NCI-H1417 treated with DMSO at 0.1 percent for 48 hours (cell line): ENCODE measurements at places on chromosomes 5 and 9.

DNA sequence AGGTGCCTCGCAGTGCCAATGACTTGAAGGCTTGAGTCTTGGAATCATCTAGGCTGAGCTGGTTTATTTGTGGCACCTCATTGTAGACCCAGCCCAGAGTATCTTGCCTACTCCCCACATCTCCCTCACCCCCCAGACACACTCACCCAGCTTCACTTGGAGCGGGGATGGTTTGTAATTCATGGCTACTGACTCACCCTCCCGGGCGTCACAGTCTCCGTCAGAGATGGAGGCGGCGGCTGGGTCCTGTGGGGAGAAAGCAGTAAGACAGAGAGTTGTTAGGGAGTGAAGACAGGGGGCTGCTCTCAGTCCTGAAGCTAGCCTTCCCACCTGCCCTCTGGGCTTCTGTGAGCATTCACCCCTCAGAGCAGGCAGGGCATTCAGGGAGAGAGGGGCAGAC lies 29.0 kb upstream of the MYORG start:
- DNase-seq, result no peak

GRCh38 chr5:109412981-109413402 lies 3.2 kb upstream of the PJA2 start:
- DNase-seq, result no peak

DNA sequence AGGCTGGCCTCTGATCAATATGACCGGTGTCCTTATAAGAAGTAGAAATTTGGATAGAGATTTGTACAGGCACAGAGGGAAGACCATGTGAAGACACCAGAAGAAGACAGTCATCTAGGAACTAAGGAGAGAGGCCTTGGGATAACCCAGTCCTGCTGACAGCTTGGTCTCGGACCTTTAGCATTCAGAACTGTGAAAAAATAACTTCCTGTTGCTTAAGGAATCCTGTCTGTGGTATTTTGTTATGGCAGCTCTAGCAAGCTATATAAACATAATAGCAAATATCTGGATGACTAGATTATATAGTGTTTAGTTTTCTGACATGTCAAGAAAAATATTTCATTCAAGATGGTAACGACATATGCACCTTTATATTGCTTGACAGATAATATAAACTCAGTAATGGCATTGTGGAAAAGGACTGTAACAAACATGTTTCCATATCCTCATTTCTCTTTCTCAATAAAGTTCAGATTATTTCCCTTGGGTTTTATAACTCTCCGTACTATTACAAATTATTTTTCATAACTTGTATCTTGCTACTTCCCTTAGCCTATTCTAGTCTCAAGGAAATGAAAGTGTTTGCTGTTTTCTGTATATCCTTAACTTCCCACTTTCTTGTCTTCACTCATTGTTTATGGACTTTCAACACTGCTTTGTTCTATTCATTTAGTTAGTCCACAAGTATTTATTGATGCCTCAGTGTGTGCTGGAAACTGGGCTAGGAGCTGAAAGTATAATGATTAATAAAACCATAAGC lies 62.4 kb downstream of the KIAA1958 start:
- no peak for DNase-seq

GRCh38 chr5:58731641-58732040 lies 148.8 kb downstream of the RAB3C start:
- DNase-seq, result no peak

DNA sequence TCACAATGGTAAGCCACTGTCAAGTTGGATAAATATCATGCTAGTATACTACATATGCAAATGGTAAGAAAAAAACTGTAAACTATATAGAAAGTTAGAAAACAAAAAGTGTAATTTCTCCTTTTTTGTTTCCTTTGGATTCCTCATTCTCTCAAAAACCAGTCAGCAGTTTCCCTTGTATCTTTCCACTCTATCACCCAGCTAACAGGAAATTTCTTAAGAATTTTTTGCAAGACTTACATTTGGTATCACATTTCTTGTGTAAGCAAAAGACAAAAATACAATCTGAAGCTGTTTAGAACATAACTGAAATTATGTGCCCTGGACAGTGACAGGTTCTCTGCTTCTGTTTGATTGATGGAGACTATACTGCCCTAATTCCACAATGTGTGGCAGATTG lies 25.2 kb upstream of the MSH3 start:
- DNase-seq, result no peak

DNA sequence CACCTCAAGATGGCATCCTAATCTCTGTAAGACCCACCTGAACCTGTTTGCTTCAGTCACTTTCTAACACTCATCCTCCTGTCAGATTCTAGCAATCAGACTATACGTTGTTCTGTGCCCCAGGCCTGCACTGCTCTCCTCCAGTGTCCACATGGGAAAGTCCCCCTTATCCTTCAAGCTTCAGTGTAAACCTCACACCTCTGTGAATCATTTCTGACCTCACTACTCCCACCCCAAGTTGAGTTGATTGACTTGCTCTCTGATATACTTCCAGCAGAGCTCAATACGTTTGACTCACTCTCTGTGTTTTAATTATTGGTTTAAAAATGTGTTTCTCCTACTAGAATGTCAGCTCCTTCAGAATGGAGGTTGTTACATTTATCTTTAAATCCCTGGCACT lies 240.2 kb downstream of the FBXL17 start:
- DNase-seq, result no peak

- no peak for DNase-seq
Observed at GRCh38 chr5:76082772-76083554, at the start of gene SV2C. Gene SV2C, plus strand, starts transcription at chr5:76083383. Its CDS starts 48,368 bp downstream, at chr5:76131751.

DNA sequence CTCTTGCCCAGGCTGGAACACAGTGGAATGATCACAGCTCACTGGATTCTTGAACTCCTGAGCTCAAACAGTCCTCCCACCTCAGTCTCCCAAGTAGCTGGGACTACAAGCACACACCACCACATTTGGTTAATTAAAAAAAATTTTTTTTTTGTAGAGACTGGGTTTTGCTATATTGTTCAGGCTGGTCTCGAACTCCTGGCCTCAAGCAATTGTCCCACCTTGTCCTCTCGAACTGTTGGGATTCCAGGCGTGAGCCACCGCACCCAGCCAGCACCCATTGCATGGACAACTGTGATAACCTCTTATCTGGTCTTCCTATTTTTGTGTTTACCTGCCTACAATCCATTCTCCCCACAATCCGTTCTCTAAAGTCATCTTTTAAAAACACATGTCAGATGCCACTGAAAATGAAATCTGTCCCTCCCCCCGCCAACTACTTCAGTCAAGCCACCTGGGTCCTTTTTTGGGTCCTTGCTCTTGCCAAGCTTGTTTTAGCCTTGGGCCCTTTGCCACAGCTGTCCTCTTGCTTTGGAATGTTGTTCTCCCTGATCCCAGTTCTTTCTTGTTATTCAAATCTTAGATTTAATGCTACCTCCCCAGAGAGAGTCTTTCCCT lies 250.5 kb downstream of the PIK3R1 start:
- DNase-seq, result no peak

DNA sequence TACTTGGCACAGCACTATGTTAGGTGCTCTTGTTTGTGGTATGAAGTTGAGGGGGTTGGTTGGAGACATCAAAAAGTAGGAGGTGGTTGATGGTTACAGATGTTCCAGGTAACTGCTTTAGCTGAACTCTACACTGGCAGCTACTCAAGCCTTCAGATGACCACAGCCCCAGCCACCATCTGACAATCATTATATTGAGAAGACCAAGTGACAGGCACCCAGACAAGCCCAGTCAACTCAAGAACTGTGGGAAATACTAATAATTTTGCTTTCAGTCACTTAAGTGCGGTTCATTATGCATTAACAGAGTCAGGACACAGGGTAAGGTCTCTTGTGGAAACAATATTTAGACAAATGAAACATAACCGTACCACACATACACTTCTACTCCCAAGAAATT lies 38.9 kb upstream of the SLIT3 start:
- no peak for DNase-seq

DNA sequence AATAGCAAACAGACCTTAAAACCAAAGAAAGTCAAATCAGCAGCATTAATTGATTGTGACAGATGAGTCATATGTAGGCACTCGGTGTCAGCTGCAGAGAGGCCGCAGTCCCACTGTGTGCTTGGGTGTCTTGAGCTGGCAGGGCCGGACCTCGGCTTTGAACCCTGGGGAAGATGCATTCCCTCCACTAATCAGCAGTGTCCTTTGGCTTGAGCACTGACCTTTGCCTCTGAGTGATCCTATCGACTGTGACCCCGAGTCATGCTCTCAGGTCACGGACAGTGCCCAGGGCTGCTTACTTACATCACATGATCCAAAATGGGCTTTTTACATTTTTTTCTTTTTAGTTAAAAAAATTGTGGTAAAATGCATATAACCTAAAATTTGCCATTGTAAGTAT lies 188.7 kb downstream of the GADD45G start:
- DNase-seq, result no peak

- no peak for DNase-seq
Observed at GRCh38 chr5:135359374-135360165, 39.5 kb downstream of the MACROH2A1 start.

DNA sequence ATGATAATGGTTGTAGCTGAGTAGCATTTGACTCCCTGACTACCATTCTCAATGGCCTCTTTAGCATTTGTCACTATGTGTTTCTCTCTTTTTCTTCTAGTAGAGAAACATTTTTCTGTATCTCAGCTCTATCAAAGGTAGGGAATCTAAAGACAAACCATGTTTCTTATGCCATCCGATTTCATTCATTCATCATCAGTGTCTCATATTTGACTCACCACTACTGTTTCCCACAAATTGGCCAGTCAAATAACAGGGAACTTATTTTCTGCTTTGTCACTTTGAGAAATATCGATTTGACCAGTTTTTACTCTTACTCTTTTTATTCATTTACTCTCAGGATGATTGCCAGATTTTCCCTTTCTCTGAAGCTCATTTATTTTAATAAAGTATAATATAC lies 282.3 kb downstream of the TMEM167A start:
- no peak for DNase-seq

GRCh38 chr9:127780126-127780885 lies 1.8 kb upstream of the SH2D3C start:
- DNase-seq, result no peak

DNA sequence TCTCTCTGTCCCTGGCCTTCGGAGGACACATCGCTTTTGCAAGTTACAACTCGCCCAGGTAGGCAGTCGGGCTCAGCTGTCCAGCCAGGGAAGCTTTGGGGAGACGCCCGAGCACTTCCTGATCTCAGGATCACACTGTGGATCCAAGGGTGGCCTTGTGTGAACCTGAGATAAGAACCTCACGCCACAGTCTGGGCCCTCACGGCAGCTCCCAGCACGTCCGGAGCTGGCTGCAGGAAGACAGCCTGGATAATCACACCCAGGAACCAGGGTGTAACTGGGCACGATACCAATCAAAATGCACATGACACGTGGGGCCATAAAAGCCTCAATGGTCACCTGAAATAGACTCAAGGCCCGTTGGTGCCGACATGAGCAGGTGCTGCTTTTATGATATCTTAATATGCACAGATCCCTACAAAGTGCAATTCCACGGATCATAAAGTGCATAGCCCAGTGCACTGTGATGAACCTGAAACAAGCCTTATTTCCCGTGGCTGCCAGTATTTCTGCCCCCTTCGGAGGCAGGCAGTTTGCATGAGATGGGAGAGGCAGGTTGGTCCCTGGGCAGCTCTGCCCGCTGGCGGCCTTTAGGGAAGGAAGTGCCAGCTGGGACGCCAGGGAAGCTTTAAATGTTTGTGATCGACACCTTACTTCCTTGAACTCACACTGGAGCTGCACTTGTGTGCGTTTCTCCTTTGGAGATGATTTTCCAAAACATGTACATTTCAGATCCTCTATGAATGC lies 14.5 kb downstream of the SLC6A18 start:
- no peak for DNase-seq

DNA sequence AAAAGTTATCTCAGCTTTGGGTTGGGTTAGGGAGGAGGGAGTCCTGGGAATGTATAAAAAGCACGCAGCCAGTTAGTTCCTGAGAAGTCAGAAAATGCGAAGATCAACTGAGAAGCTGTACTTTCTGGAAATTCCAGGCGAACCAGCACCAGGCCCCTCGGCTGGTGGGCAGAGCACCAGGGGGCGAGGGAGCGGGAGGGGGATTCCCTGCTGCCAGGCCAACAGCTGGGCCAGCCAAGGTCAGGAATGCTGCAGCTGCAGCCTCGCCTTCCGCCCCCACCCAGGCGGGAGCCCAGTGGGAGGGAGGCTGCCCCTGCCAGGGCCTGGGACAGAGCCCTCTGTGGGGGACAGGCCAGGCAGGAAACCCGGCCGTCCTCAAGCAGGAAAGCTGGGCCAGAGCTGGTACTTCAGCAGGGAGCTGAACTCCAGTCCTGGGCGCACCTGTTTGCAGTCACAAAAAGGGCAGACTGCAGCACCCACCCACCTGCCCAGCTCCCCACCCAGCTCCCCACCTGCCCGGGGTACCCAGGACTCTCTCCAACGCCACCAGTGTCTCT lies 35.5 kb downstream of the VAV2 start:
- no peak for DNase-seq

DNA sequence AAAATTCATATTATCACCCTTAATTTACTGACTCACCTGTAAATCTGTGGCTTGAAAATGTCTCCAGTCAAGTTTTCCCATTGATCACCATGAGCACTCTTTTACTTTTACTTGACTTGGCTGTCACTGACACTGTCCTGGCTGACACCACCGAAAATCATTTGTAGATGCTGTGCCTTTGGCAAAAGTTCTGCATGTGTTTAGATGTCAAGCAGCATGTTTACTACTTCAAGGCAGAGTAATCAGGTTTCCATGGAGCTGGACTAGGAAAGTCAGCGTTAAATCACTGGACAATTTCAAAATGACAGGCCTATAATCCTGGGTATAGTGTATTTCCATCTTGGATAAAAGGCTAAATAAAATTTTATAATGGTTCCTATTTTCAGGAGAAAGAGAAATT lies 1530.6 kb upstream of the CDH6 start:
- DNase-seq, result no peak

DNA sequence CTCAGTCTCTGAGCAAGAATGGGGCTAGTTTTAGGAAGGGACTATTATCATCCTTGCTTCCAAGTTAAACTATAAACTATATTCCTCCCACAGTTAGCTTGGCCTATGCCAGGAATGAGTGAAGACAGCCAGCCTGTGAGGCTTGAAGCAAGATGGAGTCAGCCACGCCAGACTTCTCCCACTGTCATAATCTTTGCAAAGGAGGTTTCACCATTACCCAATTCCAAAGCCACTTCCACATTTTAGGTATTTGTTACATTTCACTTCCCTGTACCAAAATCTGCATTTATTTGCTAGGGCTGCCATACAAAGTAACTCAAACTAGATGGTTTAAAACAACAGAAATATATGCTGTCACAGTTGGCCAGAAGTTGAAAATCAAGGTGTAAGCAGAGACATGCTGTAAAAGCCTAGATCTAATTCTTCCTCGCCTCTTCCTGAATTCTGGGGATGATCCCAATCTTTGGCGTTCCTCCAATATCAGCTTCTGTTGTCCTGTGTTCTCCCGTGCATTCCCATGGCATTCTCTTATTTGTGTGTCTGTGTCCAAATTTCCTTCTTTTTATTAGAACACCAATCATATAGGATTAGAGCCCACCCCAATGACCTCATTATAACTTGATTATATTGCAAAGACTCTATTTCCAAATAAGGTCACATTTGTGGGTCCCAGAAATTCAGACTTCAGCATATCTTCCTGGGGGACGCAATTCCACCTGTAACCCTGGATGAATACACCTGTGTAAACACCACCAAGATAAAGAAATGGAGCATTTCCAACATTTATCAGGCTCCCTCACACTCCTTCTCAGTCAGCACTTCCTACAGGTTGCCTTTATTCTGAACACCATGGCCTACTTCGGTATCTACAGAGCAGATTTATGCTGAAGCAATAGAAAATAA lies 126.8 kb downstream of the GCNT1 start:
- peak; percentile 10 for DNase-seq

- DNase-seq, result no peak
Observed at GRCh38 chr5:1192971-1193590, 8.3 kb upstream of the SLC6A19 start.

- no peak for DNase-seq
Observed at GRCh38 chr5:158477214-158477613, 618.3 kb upstream of the CLINT1 start.
